ENCODE measurements at places on chromosomes 5 and 9. TPM values are rescaled to one million over a fixed set of nuclear protein-coding genes. Genes with fewer than 3 reads are reported as not detected.

The ARL14EPL gene
- total RNA-seq = not detected

DNA sequence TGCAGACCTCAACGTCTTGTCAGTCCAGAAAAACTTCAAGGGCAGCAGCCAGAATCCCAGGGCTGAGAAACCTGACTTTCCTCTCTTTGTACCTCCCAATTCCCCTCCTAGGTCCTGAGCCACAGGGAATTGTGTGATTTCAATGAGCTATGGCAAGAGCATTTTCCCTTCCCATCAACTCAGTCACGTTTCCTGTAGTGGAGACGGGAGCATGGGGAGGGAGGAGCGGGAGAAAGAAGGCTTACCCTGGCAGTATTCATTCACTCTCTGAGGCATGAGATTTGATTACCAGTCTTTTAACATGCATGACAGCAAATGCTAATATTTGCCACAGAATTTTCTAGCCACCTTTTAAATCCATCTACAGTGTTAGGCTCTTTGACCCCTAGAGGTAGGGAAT lies 109.4 kb upstream of the TBCA start:
- no peak for DNase-seq

GRCh38 chr9:3397766-3398165 lies 128.0 kb downstream of the RFX3 start:
- DNase-seq = no peak

- no peak for DNase-seq
Measured at GRCh38 chr5:75020016-75020656, 32.2 kb downstream of the GCNT4 start.

GRCh38 chr5:130066644-130067043 lies 162.4 kb downstream of the CHSY3 start:
- DNase-seq = no peak

The HACD4 gene
- 1.8 TPM for total RNA-seq

DNA sequence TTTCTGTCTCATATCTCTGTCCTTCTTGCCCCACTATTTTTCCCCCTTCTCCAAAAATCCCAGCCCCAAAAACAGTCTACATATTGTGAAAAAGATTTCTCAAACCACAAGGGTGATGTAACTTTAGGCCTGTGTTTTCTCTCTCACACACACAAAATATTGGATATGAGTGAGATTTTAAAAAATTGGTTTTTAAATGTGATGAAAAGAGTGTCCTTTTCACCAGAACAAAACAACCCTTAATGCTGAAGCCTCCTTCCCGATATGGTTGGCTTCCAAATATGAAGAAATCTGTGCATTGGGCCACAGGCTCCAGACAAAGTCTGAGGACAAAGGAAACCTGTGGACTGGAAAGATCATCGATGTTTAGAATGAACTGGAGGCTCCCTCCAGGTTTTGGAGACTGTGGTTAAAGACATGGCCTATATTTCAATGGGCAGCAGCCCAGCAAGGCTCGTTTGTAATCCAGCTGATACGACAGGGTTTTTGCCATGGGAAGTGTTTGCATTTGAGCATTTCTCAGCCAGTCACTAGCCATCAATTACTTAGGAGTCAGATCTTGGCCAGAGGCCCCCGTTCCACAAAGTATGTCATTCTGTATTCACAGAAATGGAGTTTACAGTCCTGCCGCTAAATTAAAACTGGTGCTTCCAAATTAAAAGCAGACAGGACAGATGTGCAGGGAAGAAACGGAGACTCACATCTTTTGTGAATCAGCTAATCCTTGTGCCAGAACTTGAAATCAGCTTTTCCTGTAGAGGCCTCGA lies 546.3 kb downstream of the EBF1 start:
- no peak for DNase-seq

The MARCHF3 gene
- 12.4 TPM for total RNA-seq

The NUTM2F gene
- total RNA-seq = not detected
